ENCODE measurements at places on chromosomes 7 and 10.
A peak's percentile ranks its signal among the peaks of the same experiment; 100 is the strongest.

GRCh38 chr7:73739387-73739767, 775 bp upstream of the ABHD11 start:
- no peak for DNase-seq

DNA sequence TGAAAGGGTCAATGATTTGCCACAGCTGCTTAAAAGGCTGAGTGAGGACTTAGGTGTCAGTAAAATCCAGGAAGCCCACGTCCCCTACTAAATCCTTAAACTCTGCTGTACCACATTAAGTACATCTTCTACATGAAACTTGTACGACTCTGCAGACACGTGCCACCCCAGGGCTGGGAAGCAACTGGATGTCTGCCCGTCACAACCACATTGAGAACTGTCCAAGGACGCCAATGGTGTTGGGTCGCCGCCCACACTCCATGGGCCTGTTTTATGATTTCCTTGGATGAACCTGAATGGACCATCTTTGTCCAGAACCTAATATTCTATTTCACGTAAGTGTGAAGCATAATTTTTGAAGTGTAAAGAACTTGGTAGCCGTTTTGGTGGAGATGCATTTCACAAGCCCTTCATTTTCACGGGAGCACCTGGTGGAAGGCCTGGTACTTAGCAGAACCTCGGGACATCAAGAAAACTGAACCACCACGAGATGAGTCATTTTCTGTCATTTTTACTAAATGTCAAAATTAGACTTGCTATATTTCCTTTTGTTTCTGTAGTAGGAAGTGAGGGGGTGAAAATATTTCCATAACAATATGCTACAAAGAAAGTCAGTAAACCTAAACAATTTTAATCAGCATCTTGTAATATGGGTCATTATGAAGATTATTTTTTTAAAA, 134.9 kb downstream of the SFMBT2 start:
- no peak for DNase-seq

DNA sequence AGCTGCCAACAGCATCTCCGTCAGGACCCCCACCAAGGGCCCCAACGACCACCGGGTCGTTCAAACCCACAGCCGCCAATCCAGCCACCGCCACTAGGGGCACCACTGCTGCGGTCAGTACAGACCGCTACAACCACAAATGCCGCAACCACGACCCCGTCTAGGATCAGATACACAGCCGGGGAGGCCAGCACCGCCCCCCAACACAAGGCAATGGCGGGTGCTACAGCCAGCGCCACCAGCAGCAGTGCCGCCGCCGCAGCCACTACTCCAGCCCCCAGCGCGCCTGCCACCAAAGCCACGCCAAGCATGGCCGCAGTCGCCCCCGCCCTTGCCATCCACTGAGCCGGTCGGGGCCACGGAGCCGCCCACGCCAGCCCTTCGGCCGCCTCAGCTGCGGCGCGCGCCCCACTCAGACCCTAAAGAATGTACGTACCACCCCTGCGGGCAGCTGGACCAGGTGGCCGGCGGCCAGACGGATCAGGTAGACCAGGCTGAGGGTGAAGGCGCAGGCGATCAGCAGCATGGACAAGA, 473 bp downstream of the CYP51A1 start:
- DNase-seq: peak; percentile 36

- DNase-seq: no peak
Observed at GRCh38 chr10:58237014-58237834, 30.5 kb downstream of the IPMK start.

- no peak for DNase-seq
Observed at GRCh38 chr10:35200487-35200886, 73.8 kb downstream of the CREM start.

- no peak for DNase-seq
Observed at GRCh38 chr10:106832846-106833245, 331.7 kb downstream of the SORCS1 start.

DNA sequence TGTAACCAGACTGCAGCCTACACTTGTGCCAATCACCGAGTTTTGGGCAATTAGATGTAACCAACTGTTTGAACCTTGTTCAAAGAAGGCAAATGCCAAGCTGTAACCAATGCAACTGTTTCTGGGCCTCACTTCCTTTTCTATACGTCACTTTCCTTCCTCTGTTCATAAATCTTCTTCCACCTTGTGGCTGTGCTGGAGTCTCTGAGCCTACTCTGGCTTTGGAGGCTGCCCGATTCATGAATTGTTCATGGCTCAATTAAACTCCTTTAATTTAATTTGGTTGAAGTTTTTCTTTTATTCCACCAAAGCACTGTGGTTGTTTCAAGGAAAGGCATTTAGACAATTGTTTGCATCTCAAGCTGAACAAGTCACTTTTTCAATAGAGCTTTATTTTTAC, 43.5 kb upstream of the UCN3 start:
- no peak for DNase-seq

DNA sequence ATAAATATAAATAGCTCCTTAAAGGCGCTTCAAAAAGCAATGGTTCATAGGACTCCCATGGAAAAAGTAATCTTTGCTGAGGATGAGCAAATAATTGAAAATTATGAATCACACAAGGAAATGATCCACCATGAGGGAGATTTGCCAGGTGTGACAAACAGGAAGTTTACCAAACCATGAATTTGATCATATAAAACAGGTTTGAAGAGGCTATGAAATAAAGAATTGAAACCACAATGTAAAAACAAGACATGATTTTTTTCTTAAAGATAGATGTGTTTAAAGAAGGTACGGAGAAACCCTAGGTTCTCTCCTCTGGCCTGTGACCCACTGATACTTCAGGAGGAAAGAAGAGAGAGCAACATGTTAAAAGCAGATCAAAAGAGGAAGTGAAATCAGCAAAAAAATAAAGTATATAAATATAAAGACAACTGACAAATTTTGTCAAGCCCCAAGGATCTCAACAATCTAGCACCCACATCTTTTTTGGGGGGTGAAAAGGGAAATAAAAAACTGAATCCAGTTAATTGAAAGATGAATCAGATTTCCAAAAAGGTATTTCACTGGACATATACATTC, 111.3 kb upstream of the ASAH2 start:
- no peak for DNase-seq

DNA sequence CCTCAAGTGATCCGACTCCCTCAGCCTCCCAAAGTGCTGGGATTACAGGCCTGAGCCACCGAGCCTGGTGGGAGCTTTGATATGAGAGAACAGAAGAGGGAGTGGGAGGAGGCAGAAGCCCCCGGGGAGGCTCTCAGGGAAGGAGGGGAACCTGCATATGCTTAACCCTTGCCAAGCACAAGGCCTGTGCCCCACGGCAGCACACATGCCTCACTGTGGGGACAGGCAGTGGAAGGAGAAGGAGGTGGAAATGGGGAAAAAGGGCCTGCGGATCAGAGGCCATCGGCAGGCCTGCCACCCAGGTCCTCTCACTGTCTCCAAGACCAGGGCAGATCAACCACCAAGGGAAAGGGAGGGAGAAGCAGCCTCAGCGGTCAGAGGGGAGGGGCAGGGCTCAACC, 7.2 kb upstream of the GRID1 start:
- no peak for DNase-seq

GRCh38 chr10:95841661-95842498, 65.9 kb upstream of the CC2D2B start:
- DNase-seq: peak; percentile 43

DNA sequence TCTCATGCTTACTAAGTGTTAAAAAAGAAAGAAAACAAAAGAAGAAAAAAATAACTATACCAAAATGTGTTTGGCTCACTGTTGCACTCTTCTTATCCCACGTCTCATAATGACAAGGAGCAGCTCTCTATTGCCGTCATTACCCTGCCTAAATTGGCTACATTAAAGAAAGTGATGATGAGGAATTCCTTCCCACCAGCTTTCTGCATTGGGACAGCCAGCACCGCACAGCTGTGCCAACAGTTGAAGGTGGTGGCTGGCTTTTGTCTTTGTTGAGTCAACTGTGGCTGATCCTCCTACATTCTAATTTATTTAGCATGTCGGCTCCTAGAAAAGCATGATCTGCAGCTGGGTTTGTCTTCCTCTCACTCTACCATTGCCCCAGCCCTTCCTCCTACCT, 751.8 kb downstream of the KCNMA1 start:
- no peak for DNase-seq

DNA sequence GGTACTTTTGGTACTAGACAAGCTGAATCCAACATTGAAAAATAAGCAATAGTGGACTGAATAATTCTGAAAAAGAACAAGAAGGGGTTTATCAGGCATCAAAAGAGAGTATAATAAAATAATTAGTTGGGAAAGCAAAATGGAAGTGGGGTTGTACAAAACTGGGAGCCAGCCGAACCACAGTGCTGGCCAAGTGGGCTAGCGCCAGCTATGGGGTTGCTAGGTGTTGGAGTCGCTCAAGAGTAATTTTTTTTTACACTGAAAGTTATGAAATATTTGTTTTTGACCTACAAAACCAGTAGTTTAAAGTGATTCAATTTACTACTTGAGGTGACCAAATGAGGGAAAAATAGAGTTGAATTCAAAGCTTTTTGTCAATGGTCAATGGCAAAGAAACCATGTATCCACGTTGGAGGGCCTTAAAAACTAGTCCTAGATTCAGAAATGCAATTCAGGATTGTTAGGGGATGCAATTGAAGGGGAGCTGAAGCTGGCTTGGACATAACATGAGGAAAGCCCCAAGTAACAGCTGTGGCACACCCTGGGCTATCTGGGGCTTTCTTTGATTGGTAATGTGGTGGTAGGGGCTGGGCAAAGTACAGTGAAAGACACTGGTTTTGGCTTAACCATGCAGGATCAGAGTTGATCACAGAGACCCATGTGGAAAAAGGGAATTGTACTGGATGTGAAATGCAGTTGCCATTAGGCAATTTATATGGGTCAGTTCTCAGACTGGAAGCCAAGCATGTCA, 28.3 kb upstream of the MSMB start:
- no peak for DNase-seq

DNA sequence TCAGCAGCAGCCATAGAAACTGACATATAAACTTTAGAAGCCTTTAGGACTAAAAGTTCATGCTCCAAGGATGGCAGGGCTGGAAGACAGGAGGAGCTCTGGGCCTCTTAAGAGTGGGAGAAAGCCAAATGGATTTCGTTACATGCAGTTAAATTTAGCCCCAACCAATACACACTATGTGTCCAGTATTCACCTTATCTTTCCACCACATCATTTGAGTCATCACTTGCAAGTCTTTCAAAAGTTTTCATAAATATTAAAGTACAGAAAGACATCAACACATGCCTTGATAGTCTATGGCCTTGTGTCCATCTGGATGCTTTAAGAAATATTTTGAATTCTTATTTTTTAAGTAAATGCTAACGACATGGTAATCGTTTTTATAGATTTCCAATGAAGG, 392.4 kb upstream of the LRRN3 start:
- no peak for DNase-seq

DNA sequence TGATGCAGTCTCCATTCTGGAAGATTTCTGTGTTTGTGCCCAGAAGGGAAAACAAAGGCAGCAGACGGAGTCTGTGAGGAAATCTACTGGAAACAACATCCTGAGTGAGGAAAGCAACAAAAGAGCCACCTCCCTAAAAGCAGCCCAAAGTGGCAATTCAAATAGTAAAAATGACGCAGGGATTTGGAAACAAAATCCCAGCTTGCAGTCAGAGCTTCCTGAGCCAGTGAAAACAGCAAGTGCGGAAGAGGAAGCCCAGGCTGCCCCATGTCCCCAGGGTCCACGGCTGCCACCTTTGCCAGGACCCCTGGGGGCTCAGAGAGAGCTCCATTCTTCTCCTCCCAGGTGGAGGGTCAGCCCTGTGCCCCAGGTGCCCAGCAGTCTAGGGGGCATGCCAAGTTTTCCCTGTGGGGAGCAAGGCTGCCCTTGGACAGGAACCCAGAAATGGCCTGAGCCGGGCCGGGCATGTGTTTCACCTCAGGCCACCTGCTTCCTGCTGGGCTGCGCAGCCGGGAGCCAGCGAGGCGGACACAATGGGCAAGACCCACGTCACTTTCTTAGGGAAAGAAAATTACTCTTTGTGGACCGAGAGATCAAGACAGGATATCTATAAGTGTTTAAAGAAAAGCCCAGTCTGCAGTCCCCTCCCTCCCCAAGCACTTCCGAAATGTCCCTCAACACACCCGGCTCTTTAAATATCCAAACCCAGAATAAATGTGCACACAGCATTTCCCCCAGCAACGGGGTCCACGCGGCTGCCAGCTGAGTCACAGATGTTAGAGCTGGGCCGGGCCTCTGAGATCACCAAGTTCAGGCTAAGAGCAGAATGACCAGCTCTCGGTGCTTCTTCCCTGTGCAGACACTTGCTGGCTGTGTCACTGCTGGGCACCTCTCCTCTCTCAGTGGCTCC, 231.1 kb downstream of the ARHGAP12 start:
- no peak for DNase-seq

GRCh38 chr7:6727663-6728062, 20.9 kb upstream of the ZNF12 start:
- no peak for DNase-seq

DNA sequence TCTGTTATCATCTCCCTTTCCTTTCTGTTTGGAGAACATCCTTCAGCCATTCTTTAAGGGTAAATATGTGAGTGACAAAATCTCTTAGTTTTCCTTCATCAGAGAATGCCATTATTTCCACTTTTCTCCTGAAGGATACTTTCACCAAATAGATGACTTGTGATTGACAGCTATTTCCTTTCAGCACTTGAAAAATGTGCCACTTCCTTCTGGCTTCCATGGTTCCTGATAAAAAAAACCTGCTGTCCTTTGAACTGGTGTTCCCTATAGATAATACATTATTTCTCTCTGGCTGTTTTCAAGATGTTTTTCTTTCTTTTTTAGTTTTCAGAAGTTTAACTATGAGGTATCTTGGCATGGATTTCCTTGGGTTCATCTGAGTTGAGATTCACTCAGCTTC, 79.7 kb downstream of the TBXAS1 start:
- DNase-seq: no peak

DNA sequence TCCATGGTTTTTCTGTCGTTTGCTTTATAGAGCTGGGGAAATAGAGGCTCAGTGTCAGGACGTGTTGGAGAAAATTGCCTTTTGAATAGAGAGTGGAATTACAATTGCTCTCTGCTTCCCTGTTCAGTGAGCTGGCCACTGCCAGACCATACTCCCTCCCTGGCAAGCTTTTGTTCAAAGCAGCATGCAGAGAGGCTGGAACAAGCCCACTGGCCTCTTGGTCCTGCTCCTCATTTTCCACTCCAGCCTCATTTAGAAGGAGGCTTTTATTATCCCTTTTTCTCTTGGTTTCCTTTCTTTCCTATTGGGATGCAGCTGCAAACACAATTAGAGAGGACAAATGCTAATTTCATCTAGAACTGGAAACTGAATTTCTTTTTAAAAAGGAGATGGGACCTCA, 302.2 kb upstream of the PODXL start:
- no peak for DNase-seq

- DNase-seq: no peak
Observed at GRCh38 chr10:93554760-93555432, 11.6 kb upstream of the FFAR4 start.

- DNase-seq: no peak
Observed at GRCh38 chr10:96688789-96689188, 31.5 kb downstream of the PIK3AP1 start.

GRCh38 chr7:16174253-16174652, 247.1 kb downstream of the CRPPA start:
- no peak for DNase-seq

DNA sequence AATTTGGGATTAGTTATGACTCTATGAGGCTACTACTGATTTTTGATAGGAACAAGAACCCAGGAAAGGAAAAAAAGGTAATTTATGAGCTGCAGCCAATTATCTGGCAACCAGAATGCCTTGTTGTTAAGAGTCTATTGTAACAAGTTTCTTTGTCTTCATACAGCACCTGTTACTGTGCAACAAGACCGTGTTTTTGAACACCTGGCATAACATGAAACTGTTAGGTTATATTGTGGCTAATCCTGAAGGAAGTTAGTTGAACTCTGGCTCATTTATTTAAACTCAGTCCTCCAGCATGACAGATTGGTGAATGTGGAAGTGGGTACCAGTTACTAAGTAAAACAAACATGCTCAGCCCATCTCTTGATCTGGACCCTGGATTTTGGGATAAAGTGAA, 33.0 kb downstream of the RALA start:
- DNase-seq: no peak
